ENCODE measurements at places on chromosomes 13 and 19.

GRCh38 chr13:77530875-77531274 is 4.6 kb upstream of the SCEL start:
- DNase-seq = no peak

GRCh38 chr13:110407021-110407420 is 99.9 kb downstream of the COL4A2 start:
- no peak for DNase-seq

GRCh38 chr13:25192936-25193335 is 20.8 kb upstream of the AMER2 start:
- DNase-seq = no peak

DNA sequence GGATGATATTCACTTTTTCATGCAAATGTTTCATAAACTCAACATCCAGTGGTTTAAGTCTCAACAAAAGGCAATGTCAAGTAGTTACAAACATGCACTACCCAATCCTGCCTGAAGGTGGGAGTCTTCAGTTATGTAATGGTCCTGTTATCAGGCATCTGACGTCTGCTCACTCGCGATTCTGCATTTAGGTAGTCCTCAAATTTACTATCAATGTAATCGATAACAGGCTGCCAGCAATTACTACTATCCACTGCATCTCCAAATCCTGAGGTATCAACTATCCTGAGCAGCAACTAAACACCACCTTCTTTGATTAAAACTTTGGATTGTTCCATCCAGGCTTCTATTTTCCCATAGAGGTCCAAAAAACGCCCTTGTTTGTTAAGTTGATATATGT is 51.2 kb downstream of the NLRP12 start:
- DNase-seq = no peak

DNA sequence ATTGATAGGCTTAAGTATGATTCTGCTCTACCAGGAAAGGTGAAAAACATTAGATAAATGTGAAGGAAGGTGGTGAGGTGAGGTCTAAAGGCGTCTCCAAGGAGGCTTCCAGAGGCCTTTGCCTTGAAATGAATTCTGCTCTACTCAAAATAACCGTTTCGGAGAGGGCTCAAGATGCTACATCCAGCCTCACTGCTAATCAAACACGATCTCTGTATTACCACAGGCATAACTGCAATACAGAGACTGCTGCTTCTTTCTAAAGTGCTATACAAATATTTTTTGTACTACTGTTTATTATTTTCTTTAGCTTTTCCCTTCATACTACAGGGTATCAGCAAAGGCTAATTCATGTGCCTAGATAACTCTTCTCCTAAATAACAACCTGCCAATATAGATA is 16.8 kb downstream of the MBNL2 start:
- no peak for DNase-seq

DNA sequence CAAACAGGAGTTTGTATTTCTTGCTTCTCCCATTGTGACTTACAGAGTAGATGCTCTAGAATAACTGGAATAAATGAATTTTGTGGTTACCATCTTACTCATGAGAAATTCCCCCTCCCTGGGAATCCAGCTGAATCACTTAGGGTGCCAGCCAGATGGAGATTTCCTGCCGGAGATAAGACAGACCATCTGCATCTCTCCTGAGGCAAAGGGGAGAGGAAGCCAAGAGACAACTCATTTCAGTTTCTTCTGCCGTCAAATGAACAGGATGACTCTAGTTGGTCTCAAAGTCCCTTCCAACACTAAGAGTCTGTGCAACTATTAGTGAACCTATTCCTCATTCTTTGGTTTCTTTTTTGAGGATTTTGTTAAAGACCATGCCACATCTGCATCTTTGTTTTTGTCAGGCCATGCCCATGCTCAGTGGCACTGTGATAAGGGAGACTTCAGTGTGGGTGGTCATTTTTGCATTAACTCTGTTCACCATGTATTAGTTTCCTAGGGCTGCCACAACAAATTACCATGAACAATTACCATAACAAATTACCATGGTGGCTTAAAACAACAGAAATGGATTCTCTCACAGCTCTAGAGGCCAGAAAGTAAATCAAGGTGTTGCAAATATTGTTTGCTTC is 112.8 kb downstream of the NDFIP2 start:
- peak; percentile 73 for DNase-seq

- DNase-seq = no peak
These were observed 27.3 kb downstream of the CARM1 start for GRCh38 chr19:10898633-10899032.

- DNase-seq = no peak
These were observed 18.6 kb upstream of the CYP2S1 start for GRCh38 chr19:41174297-41174928.

DNA sequence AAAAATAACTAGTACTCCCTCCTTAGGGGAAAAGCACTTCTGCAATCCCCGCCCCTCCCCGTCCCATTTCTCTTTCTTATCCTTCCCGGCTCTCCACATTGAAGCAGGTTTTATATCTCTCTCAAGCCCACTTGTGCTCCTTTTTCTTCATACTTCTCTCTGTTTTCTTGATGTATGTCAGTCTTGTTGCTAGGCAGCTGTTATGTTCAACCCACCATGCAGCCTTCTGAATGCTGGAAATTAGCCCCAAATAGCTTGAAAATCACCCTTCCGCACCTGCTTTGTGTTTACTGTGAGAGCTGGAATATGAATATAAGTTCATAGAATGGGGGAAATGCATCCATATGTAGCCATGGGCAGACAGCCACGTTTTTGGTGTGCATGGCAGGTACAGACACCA is 461.4 kb downstream of the MYO16 start:
- no peak for DNase-seq

GRCh38 chr13:29436291-29436690 is 159.2 kb downstream of the SLC7A1 start:
- DNase-seq = no peak

GRCh38 chr13:43688227-43688907 is 98.4 kb downstream of the ENOX1 start:
- DNase-seq = no peak

- no peak for DNase-seq
These were observed 3.0 kb downstream of the TTYH1 start for GRCh38 chr19:54418030-54418929.

- DNase-seq = no peak
These were observed 5.2 kb upstream of the BCAT2 start for GRCh38 chr19:48815870-48816501.

- no peak for DNase-seq
These were observed 56.5 kb downstream of the CDK8 start for GRCh38 chr13:26310470-26310869.

GRCh38 chr19:54209811-54210494 is 9.3 kb downstream of the RPS9 start:
- DNase-seq = no peak

DNA sequence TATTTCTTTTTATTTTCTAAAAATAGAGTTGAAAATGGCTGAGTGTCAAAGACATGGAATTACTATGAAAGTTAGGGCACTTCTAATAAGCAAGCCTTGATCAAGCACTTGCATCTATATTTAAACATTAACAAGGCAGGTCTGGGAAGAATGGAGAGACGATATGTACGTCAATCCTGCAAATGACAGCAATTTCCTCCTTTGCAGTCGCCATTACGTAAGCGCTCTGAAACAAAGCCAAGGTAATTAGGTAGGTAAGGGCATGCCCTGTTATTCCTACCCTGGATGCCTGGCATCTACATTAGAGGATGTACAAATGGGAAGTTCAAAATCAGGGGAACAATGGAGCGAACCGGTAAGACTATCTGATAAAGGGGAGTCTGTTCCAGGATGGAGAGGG is 664.0 kb upstream of the ARGLU1 start:
- DNase-seq = no peak

DNA sequence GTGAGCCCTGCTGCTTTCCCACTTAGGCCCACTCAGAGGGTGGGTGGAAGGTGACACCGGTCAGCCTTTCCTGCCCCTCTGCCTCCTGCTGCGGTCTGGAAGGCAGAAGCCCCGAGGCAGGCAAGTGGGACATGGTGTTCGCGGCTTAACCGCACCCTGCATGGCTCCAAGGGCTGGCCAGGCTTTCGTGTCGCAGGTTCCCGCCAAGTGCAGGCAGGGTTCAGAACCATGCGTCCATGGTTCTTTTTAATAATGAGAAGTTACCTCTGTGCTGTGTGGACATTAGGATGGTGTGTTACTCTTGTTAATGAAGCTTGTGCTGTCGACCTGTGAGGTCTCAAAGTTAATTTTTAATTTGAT is 986 bp downstream of the DGKH start:
- no peak for DNase-seq

DNA sequence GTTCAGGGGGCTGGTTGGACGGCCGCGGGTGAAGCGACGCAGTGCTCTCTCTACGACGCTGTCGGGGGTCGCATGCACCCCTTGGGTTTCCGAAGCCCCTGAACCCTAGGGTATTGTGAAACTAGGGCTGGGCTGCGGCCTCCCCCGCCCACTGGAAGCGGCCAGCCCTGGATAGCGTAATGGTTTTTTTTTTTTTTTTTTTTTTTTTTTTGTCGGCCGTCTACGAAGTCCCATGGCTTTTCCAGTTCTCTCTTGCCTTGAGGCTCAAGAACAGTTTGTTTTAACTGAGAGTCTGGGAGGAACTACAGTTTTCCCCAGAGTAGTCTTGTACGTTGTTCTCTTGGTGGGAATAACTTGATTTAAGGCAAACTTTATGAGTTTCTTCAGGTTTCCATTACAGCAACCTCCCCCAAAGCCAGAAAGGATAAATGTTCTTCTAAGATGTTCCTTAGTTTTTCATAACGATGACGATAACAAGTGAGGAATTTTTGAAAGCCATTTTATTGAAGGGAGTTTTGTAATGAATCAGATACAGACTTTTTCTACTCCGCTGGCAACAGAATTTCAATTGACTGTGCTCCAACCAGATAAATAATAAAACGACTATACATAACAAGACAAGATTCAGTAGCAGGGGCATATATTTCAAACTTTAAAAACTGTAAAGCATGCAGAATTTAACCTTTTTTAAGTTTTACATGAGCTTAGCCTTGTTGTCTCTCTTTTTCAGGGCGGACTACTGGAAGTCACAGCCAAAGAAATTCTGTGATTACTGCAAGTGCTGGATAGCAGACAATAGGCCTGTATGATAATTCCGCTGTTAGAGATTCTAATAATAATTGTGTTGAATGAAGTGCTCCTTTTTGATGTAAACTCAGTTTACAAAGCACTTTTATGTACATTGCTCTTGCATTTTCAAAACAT is 867 bp downstream of the WBP4 start:
- no peak for DNase-seq

Measured in keratinocyte (primary cell).